ENCODE measurements at places on chromosomes 12 and 14.
A peak's percentile ranks its signal among the peaks of the same experiment; 100 is the strongest.

DNA sequence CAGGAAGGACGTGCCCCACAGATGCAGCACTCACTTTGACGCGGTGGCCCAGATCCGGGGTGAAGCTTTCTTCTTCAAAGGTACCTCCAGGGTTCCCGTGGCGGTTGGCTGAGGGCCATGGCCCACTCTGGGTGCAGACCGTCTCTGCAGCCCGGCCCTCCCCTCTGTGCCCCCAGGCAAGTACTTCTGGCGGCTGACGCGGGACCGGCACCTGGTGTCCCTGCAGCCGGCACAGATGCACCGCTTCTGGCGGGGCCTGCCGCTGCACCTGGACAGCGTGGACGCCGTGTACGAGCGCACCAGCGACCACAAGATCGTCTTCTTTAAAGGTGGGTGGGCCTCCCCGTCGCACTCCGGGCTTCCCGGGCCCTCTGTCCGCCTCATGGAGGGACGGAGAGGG is 16.9 kb downstream of the MMP17 start:
- no peak for DNase-seq

DNA sequence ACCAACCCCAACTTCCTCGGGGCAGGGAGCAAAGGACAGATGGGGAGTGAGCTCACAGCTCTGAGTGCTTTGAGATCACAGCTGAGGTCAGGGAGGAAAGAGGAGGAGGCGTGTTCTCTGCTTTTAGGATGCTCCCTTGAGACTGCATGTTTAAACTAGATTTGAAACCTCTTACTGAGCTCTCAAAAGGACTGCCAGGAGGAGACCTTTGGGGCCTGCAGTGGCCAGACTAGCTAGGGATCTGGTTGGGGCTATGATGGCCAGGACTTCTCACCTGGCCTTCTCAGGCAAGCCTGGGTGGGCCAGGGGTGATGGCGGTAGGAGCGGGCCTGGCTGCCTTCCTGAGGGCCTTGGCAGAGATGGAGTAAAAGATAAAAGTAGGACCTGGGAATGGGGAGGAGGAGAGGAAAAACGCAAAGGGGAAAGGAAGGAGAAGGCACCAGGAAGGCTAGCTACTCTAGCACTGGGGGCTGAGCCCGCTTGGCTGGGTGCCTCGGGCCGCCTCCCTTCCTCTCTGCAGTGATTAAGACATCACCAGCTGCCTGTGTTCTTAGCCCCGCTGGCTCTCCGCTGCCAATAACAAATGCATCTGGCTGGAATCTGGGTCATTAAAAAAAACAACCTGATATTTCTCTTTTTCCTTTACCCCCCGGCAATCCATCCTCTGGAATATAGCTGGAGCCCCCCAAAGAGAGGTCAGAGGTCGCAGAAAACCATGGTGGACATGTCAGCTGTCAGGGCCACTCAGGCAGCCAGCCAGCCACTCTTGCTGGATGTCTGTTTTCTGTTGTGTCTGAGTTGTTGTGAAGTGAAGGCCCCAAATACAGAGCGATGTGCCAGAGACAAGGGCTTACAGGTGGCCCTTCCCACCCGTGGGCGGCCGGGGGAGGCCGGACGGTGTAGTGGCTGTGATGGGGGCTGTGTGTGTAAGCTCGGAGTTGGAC is 141.3 kb downstream of the TSPAN9 start:
- DNase-seq = peak; percentile 82

GRCh38 chr12:89884952-89885351 is 176.3 kb upstream of the ATP2B1 start:
- no peak for DNase-seq

DNA sequence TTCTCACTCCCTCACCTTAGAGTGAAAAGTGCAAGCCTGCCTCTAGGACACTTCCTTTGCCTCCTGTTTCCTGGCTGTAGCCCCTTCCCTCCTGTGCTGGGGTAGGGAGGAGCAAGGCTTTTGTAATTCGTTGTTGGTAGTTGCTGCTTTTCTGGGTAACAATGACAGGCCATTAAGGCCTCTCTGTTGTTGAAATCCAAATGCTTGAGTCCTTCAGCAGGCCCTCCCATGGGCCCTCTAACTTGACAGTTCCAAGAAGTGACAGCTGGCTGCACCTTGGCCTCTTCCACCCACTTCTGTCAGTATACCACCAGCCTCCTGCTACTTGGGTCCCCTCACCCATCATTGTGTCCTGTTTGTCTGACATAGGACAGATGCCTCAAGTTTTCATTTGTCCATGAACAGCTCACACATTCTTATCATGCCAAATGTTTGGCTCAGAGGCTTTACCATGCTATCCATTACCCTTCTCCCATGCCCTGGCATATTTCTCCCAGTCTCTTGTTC is 103.7 kb upstream of the PDE3A start:
- no peak for DNase-seq

DNA sequence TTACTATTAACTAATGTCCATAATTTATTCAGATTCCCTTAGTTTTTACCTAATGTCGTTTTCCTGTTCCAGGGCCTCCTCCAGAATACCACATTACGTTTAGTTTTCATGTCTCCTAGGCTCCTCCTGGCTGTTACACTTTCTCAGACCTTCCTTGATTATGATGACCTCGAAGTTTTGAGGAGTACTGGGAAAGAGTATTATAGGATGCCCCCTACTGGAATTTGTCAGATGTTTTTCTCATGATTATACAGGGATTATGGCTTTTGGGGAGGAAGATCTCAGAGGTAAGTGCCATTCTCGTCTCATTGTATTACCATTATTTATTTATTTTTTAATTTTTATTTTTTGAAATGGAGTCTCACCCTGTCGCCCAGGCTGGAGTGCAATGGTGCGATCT is 17.7 kb upstream of the C1S start:
- DNase-seq = no peak

DNA sequence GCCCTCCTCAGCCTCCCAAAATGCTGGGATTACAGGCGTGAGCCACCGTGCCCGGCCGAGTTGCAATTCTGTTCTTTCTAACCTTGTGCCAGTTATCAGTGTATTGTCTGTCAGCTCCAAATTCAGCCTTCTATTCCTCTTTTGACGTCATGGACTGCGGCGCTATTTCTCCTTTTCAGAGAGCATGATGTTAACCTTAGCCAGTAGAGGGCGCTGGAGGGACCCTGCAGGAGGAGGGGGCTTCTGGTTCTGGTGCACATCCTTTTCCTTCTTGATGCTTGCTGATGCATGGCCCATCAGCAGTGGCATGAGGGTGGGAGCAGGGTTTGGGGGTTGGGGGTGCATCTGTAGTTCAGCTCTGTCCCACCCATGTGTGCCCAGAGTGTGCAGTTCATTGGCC is 179.3 kb upstream of the RMST start:
- no peak for DNase-seq

DNA sequence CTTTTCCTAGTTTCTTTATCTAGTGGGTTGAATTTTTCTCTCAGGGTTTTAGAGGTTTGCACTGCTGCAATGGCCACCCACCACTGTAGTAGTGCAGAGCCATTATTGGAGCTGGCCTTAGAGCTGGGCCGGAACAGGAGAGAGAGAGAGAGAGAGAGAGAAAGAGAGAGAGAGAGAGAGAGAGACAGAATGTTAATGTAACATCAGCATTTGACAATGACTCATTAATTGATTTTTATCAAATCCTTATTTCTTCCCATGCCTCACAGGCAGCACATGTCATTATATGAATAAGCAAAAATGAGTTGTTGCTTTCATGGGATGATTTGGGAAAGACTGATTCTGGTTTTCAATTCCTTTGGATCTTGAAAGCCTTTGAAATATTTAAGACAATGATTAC is 76.3 kb upstream of the PPP4R3A start:
- DNase-seq = no peak

GRCh38 chr14:81455390-81455789 is 55.3 kb upstream of the STON2 start:
- no peak for DNase-seq

DNA sequence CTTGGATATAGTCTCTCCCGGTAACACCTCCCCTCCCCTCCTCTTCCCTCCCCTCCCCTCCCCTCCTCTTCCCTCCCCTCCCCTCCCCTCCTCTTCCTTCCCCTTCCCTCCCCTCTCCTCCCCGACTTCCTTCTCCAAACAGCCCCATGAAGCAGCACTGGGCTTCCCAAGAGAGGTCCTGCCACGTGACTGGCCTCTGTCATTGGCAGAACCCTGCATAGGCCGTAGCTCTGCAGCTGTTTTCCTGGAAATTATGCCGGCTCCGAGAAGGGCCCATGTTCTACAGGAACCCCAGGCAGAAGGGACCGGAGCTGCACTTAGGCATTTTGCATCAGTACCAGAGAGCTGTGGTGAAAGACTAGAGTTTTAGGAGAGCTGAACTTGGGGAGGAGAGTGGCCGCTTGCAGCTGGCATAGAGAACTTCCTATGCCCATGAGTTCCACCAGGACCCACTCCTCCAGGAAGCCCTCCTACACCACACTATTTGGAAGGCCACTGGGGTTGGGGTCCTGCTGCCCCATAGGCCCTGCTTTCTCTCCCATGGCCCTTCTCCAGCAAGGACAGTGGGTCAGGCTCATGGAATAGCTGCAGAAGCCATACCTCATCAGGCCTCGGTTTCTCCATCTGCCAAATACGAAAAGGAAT is 5.1 kb upstream of the TNFAIP2 start:
- peak; percentile 65 for DNase-seq

DNA sequence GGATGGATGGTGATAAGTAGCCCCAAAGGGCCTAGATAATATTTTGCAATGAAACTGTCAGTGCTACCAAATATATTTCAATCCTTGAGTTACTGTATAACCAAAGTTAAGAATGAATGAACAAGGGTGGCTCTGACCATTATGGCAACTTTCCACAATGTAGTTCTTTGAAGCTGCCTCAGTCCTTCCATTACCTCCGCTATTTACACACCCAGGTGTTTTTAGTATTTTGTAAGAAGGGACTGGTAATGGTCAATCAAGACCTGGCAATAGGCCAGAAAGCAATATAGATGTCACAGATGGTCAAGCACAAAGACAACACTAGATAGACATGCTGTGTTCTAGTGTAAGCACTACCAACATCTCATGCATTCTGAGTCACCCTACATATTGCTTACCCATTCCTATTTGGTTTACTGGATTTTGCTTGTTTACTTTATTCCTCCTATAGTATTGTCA is 16.3 kb downstream of the DUSP16 start:
- DNase-seq = no peak

- no peak for DNase-seq
Measured at GRCh38 chr14:22122829-22123560, 449.4 kb upstream of the OR4E1 start.

- DNase-seq = no peak
Measured at GRCh38 chr12:14238221-14238792, 127.2 kb upstream of the ATF7IP start.

GRCh38 chr12:166425-167075 is 47.4 kb downstream of the SLC6A12 start:
- no peak for DNase-seq

- DNase-seq = no peak
Measured at GRCh38 chr14:64891839-64892375, 12.2 kb upstream of the SPTB start.

- peak; percentile 35 for DNase-seq
Measured at GRCh38 chr14:66228267-66228970, 257.8 kb upstream of the CCDC196 start.

DNA sequence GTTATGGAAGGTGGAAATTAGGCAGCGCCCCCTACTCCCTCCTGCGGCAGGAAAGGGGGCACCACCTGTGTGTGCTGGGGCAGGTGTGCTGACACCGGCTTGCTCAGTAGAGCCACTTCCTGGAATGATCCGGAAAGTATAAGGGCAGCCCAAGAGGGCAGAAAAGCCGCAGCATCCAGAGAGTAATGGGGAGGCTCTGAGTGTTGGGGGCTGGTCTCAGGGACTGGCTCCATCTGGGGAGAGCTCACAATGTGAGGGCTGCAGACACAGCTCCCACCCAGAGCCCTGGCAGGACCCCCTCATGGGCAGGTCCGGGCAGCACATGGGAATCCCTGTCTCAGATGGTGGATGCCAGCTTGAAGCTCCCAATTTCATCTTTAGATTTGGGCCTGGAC is 187.6 kb upstream of the C14orf180 start:
- DNase-seq = no peak

DNA sequence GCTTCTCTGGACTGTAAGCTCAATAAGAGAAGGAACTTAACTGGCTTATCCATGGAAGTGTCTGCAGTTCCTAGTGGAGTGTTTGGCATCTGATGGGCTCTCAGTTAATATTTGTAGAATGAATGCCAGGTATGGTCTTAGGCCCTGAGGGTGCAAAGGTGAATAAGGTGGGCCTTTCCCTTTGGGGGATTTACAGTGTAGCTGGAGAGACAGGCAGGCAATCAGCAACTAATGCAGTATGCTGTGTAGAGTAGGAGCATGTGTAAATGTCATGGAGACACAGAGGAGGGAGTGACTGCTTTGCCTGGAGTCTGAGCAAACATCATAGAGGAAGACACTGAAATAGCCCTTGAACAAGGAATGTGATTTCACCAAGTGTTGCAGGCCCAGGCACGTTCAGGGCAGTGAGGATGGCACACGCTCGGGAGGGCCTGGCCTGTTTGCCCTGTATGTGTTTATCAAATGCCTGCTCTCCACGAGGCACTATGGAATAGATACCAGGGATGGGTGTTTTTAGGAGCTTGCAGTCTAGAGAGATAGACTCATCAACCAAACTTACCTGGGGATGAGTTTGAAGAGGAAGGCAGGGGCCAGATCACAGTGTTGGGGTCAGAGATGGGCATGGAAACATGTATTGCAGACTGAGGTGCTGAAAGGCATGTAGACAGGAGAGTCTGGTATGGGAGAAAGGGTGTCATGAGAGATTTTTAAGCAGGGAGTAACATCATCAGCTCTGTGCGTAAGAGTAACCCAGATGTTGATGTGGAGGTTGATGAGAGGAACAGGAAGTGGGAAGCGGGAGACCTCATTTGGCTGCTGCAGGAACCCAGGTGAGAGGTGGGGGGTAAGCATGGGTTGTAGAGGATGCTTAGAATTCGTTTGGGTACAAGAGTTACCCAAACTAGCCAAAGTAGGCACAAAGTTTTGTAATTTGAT is 54.1 kb downstream of the PLXNC1 start:
- no peak for DNase-seq

DNA sequence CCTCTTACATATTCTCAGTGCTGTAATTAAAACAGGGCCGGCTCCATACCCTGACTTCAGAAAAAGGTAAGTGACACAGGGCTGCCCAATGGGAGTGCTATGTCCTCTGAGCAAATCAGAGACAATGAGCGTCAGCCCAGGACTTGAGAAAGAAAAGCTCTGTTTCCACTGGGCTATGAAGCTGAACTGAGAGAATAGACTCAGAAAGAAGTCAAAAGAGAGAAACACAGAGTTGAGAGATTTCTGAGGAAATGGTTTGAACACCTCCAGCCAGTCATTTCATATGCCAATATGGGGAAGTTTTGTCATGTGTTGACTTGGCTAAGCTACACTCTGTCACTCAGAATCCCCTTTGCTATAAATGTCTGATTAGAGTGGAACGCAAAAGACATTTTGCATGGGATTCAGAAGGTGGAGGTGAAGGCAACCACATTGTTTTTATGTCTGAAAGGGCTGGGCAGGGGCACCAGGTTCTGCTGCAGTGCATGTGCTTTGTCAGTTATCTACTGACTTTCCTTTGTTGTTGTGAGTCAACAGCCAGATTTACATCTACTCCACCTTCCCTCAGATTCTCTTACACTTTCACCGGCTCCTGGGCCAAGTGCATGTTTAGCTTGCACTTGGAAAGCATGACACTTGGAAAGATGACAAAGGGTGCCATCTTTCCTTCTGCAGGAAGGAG is 313.3 kb downstream of the DUSP6 start:
- DNase-seq = no peak
